GM18507 (cell line): ENCODE measurements at places on chromosomes 3 and 15.

- no peak for DNase-seq
Measured at GRCh38 chr15:47184003-47184907, 533.0 kb upstream of the SEMA6D start.

GRCh38 chr3:177348974-177349373 lies 151.7 kb upstream of the TBL1XR1 start:
- DNase-seq = no peak

GRCh38 chr3:141482245-141482922 lies 4.4 kb upstream of the RASA2 start:
- DNase-seq = no peak

DNA sequence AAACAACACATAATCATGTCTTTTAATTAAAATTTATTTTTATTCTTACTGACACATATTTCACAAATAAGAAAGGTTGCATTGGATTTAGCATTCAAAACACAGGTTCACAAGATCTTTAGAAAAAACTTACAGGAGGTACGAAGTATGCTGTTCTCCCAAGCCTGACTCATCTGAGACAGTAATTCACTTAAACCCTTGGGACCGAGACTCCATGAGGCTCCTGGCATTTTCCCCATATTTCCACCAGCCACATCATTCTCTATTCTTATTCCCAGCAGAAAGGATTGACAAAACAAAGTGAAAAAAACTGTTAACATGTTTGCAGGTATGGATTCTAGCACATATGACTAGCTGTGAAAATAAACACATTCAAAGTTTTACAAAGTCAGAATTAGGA lies 52.6 kb downstream of the CNTN3 start:
- no peak for DNase-seq

DNA sequence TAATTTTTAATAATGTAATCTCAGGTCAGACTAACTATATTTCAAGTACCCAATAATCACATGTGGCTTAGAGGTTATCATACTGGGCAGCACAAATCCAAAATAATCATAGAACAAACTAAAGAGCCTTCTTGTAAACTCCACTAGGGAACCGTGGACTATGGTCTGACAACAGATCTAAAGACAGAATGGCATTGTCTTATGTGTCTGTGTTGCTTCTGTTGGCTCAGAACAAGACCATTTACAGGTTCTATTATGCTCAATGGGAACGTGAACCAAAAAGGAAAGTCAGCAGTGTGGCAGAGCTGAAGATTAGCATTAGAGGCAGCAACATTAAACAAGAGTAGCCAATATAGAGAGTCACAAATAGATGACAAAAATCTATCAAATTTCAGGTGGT lies 74.9 kb downstream of the ETFA start:
- DNase-seq = no peak

DNA sequence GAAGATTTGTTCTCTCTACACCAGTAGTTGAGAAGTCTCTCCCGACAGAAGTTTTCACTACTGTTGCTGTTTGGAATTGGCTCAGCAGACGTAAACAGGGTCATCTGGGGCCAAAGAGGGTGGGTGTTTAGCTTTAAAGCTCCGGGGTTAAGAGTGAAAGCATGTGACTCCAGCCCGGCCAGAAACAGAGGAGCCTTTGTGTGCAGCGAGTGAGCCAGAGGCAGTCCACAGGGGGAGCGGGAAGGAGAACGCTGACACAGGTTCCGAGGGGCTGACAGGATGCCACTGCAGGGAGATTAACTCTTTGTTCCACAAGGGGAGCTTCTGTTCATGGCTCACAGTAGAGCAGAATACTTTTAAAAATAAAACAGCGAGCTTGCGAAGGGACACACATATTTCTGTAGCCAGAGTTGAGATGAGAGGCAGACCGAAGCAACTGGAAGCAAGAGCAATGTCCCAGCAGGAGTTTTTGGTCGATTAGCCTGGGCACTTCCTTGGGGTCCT lies 26.9 kb downstream of the BMF start:
- DNase-seq = no peak

- DNase-seq = no peak
Measured at GRCh38 chr3:105996781-105997180, 128.0 kb upstream of the CBLB start.

- DNase-seq = no peak
Measured at GRCh38 chr3:66019896-66020295, 18.8 kb downstream of the MAGI1 start.

GRCh38 chr15:81410318-81410753 lies 36.3 kb upstream of the TMC3 start:
- peak; percentile 5 for DNase-seq

DNA sequence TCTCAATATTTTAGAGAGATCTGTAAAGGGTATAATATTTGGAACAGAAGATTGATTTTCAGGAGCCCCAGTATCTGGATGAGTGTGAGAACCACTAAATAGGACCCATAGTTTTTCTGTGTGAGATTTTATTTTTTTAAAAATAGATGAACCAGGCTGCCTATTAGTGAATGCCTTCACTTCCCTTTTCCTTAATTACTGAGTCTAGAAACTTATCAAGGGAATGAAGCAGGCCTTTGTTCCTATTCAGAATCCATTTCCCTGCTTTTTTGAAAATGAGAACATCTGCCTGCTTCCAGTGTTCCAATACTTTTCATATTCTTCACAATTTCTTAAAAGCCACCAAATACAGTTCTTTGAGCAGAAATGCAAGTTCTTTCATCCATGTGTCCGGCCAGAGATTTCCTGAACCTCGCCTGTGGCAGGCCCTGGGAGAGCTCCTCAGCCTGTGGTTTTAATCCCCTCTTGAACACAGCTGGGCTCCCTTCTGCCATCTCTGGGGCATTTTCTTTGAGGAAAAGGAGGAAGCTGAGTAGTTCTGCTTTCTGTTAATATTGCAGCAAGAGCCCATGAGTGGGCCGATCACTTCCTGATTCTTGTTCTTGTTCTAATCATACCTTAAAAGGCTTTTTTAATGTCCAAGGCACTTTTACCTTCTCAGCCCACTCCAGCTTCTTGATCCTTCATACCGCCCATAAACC lies 4.7 kb downstream of the EHD4 start:
- no peak for DNase-seq

DNA sequence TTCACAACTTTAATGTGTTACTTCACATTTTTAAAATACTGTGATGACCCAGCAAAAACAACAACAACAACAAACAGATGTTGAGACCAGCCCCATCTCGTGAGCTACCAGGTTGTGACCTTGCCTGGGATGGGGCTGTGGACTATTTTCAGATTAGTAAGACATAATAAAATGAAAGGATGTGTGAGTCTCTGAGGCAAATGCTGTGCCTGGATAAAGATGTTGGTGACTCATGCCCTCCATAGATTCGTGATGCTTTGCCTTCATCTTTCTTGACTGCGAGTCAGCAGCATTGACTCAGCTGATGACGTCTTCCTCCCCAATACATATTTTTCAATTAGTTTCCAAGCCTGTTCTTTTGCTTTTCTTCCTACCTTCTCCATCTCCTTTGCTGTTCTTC lies 453.0 kb upstream of the CFAP20DC start:
- no peak for DNase-seq

- DNase-seq = no peak
Measured at GRCh38 chr3:151900460-151900859, 27.0 kb downstream of the SUCNR1 start.

GRCh38 chr15:83380682-83381081 lies 66.5 kb upstream of the SH3GL3 start:
- peak; percentile 35 for DNase-seq

GRCh38 chr3:101695779-101696372 lies 9.4 kb upstream of the RPL24 start:
- no peak for DNase-seq

GRCh38 chr15:64161688-64162477 lies 939 bp downstream of the PPIB start:
- no peak for DNase-seq

DNA sequence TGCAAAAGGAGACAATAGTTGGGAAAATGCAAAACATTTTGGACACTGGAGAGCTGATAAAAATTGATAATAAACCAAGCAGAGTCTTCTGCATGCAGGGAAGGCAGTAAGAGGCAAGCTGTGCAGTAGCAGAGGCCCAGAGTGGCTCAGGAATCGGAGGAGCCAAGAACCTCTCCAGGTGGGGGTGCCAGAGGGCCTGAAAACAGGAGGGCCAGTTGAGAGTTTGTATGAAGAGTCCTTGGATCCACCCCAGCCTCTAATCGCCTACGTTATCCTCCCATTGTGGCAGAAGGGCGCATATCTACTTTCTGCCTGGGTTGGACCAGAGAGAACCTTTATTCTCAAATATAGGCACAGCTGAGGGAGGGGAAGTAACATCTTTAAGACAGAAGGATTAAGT lies 48.9 kb upstream of the RBP1 start:
- DNase-seq = no peak

DNA sequence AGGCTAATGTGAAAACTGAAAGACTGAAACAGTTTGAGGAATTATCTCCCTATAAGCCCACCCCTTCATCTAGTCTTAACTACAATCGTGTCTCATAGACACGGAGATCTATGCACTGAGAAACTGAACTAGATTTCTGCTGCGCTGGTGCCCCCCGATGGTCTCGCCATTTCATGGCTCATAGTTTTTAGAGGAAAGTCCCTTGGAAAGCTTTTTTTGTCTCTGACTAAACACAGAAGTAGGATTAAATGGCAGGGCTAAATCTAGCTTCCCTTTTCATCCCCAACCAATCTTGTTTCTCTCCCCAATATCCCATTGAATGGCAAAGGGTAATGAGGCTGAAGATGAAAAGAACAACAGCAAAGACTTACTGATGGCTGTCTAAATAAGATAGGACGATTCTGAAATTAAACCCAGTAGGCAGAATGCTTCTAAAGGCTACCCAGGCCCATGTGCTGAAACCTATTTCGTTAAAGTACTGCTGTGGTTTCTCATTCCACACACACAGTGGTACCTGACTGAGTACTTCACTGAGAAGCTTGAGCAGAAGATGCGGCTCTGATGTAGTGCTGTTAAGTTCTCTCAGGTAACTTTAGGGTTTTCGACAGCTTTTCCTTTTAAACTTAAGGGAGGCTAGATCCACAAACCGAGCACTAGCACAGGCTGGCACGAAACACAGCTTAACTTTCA lies 142.7 kb downstream of the GADL1 start:
- DNase-seq = no peak

- DNase-seq = no peak
Measured at GRCh38 chr3:146052791-146053310, 108.1 kb downstream of the PLOD2 start.

- DNase-seq = no peak
Measured at GRCh38 chr3:170179432-170179831, 2.1 kb downstream of the PHC3 start.

DNA sequence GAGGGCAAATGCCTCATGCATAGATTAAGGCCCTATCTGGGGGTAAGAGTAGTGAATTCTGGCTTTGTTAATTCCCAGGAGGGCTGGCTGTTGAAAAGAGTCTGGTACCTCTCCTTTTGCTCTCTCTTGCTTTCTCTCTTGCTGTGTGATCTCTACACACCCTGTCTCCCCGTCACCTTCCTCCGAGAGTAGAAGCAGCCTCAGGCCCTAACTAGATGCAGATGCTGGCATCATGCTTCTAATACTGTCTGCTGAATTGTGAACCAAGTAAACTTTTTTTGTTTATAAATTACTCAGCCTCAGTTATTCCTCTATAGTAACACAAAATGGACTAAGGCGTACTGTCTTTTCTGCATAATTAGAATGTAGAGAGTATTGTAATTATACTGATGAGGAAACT lies 908.1 kb downstream of the DIPK2A start:
- no peak for DNase-seq

GRCh38 chr3:63593779-63594178 lies 58.7 kb upstream of the SNTN start:
- no peak for DNase-seq

DNA sequence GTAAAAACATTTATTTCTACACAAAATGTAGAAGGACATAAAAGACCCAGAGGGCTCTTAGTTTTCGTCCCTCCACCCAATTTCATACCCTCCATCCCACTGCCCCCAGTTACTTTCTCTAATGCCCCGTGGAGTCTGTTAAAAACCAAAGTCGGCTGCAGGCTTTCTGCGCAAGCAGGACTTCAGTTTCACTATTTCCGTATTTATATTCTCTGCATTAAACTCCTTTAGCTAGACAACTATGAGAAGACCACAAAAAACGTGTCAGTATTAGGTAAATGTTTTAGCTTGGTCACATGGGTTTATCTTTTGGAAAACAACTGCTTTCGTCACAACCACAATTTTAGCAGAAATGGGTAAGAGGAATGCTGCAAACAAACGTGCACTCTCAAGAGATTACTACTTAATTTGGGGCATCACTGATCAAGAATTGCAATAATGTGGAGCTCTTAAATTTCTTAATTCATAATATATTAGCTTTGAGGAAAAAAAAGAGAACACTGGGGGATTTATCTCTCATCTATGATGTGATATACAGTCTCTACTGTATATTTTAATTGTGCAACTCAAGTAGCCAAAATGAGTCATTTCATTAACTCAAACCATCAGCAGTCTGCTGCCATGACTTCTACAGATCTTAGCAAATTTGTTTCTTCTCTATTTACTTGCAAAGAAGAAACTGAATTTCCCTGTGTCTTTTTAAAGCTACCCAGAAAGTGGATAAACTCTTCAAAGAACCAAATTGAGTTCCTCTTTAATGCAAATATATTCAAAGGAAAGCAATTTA lies 740 bp upstream of the NSMCE3 start:
- DNase-seq = no peak

GRCh38 chr3:59540696-59541095 lies 490.9 kb upstream of the CFAP20DC start:
- no peak for DNase-seq

- DNase-seq = no peak
Measured at GRCh38 chr15:58332676-58333400, 99.0 kb upstream of the LIPC start.

- no peak for DNase-seq
Measured at GRCh38 chr3:39639344-39640236, 169.8 kb upstream of the MYRIP start.

GRCh38 chr3:81760215-81760614 lies 1.2 kb downstream of the GBE1 start:
- no peak for DNase-seq

DNA sequence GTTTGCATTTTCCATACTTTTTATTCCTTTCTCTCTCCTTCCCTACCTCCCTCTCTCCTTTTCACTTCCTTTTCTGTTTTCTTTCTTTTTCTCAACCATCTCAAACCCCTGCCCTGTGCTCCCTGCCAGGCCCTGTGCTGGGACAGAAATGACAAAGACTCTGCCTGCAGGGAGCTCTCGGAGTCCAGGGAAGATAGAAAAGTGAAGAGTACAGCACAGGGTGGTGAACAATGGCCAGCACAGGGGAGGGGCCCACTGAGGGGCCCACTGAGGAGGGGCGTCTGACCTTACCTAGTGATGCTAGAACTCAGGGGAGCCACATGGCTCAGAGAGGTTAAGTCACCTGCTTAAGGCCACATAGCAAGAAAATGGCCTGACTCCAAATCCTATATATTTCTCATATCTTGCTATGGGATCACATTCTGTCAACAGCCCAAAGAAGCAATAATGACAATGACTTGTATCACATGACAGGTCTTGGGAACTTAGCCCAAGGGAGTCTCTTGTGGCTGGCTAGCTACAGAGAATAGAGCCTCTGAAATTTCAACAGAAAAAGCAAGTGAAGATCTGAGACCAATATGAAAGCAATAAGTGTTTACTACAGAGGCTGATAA lies 44.3 kb upstream of the ATP2B2 start:
- no peak for DNase-seq
